AG08395 (cell line): ENCODE measurements at places on chromosomes 3 and 15.

- no peak for DNase-seq
Observed at GRCh38 chr15:42138411-42138810, 18.0 kb downstream of the PLA2G4F start.

- no peak for DNase-seq
Observed at GRCh38 chr3:109852283-109852682, 514.9 kb upstream of the DPPA4 start.

GRCh38 chr15:49826640-49827234 is 205.9 kb downstream of the DTWD1 start:
- no peak for DNase-seq

- DNase-seq = no peak
Observed at GRCh38 chr3:173976281-173976680, 578.7 kb downstream of the NLGN1 start.

- no peak for DNase-seq
Observed at GRCh38 chr15:76368122-76368621, 31.6 kb downstream of the ISL2 start.

DNA sequence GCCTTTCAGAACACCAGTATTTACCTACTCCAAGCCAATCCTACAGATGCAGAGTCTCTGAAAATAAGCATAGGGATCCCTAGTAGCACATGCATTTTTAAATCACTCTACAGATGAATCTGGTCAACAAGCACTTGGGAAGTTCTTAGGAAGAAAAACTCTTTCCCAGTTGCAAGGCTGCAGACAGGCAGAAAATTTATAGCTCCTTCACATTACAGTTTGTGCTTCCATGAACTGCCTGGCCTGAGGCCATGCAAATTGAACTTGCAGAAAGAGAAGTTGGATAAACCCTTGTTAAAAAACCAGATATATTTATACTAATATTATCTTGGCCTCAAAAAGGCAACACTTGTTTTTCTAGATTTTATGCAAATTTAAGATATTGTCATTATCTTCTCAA is 256.9 kb downstream of the EPHA3 start:
- no peak for DNase-seq

- DNase-seq = no peak
Observed at GRCh38 chr3:6282918-6283317, 578.0 kb upstream of the GRM7 start.

GRCh38 chr3:55687526-55687925 is 200.4 kb upstream of the WNT5A start:
- no peak for DNase-seq

- no peak for DNase-seq
Observed at GRCh38 chr15:95486224-95486623, 844.3 kb upstream of the NR2F2 start.

DNA sequence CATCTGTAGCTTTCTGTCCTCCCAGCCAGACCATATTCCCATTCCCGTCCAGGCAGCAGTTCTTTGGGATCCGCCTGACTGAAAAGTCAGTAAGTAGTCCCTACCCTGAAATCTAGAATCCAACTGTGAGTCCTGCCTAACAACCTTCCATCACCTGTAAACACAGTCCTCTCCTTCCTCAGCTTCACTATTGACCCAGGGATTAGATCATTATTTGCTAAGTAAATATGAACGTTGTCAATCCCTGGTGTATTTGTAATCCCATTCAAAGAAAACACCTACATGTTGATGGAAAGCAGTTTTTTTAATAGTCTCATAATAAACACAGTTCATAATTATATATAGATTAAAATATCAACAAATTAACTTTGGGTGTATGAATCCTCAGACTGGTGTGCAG is 732 bp downstream of the SAXO2 start:
- DNase-seq = no peak

- no peak for DNase-seq
Observed at GRCh38 chr3:70631716-70632307, 319.4 kb upstream of the MDFIC2 start.

GRCh38 chr3:142318331-142318730 is 92.9 kb upstream of the GK5 start:
- peak; percentile 5 for DNase-seq

GRCh38 chr3:129118745-129119144 is 2.9 kb downstream of the RAB43 start:
- DNase-seq = no peak

GRCh38 chr3:16513141-16514020 is at the start of gene RFTN1:
Gene RFTN1, minus strand, starts transcription at chr3:16513699. Its CDS starts 19,830 bp downstream, at chr3:16493869.
- DNase-seq = peak; percentile 75

GRCh38 chr3:110521019-110521418 is 550.6 kb upstream of the NECTIN3 start:
- DNase-seq = peak; percentile 56

DNA sequence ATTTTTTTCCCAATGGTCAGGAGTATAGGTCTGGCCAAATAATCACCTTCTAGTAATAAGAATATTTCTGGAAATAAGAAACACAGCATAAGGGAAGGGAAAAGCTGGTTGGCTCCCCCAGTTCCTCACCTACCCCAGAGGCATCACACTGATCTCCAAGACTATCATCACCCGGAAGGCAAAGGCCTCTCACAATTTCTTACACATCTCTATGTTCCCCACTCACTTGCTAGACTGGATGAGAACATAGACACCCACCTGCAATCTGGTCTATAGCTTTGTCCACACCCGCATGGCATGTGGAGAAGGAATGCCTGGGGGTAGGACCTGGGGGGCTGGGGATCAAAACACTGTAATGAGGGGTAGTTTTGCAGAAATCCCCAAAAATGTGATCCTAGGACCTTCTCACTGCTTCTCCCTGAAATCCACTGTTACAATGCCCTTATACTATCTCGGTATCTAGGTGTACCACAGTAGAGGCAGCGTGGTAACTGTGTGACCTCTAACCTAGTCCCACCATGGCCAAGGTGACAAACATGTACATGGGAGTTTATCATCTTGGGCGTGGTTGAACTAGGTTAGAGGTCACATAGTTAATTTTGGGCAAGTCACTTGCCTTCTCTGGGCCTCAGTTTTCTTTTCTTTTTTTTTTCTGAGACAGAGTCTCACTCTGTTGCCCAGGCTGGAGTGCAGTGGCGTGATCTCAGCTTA is 29.5 kb upstream of the NRROS start:
- DNase-seq = no peak

GRCh38 chr3:119534296-119534695 is 25.1 kb downstream of the CD80 start:
- DNase-seq = no peak

DNA sequence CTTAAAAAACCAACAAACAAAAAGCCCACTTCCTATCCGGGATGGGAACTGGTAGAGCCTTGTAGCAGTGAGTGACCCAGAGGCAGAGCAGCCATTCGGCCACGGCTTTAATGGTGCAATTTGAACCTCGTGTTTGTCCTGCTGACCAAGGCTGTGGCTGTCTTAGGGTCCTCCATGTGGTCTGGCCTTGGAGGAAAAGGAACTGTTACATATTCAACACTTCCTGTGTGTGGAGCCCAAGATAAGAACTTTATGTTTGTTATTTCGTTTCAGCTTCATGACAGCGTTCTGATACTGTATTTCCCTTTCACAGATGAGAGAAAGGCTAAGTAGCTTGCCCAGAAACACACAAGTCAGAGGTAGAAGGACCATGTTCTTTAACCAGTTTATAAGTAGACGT is 269.8 kb downstream of the SV2B start:
- no peak for DNase-seq

DNA sequence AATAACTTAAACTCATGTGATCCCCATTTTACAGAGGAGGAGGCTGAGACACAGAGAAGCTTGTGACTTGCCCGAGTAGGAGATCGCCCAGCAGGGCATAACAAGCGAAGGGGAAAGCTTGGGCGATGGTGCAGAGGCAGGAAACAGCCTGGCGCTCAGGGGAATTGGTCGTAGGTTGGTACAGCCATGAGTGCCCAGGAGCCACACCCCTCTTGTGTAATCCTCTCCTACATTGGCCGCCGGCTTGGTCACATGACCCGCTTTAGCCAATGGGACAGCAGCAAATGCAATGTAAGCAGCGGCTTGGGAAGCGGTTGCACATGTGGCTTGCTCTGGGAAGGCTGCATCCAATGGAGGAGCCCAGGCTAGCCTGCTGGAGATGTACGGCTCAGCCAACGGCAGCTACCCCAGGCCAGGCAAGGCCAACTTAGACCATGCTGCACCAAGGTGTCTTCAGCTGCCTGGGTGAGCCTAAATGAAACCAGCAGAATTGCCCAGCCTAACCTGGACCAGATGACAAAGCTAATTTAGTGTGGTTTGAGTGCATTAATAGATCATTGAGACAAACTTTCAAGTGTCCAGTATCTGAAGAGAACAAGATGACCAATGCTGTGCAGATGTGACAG is 50.3 kb upstream of the SLC6A6 start:
- DNase-seq = no peak

- no peak for DNase-seq
Observed at GRCh38 chr3:68866157-68866556, 66.2 kb downstream of the TAFA4 start.

GRCh38 chr3:81829937-81830336 is 68.5 kb upstream of the GBE1 start:
- peak; percentile 2 for DNase-seq

- DNase-seq = peak; percentile 61
Observed at GRCh38 chr3:18061737-18062656, 319.6 kb upstream of the TBC1D5 start.

GRCh38 chr3:20326541-20326940 is 140.5 kb upstream of the SGO1 start:
- no peak for DNase-seq

GRCh38 chr3:38690185-38690584 is 40.7 kb upstream of the SCN5A start:
- DNase-seq = no peak

GRCh38 chr3:55012091-55012490 is 84.2 kb upstream of the LRTM1 start:
- DNase-seq = no peak

DNA sequence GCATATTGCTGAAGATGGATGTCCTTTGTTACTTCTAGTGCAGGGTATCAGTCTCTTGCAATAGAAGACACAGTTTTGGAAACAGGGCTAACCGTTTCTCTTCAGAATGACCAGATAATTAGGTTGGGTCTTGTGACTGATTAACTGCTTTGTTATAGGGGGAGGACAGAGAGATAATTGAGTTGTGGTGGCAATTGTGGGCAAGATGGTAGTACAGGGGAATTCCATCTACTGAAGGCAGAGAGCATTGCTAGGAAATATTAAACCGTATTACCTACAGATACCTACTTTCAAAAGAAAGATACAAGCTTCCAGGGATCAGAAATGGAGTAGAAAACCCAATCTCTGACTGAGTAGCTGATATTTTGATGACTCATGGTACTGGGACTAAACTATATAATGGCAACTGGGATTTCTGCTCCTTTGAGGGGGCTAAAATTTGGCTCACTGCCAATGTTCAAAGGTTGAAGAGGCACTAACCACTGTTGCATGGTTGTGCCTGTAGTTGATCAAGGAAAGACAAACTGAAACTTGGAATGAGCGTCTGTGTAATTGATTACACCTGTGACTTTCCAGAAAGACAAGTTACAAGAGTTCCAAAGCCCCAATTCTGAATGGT is 4.2 kb downstream of the PRR23B start:
- DNase-seq = no peak

DNA sequence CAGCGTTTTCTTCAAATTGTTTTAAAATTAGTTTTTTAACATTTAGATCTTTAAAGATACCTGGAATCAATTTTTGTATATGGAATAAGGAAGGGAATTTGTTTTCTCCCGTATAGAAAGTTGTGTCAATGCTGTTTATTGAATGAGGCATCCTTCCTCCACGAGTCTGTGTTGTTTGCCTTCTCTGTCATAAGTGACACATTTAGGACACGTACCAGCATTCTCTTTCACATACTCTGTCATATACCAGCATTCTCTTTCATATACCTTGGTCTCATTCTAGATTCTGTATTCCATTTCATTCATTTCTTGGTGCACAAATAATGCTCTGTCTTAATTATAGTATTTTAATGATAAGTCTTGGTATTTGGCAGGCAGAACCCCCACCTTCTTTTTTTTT is 10.3 kb downstream of the ATP11B start:
- no peak for DNase-seq

DNA sequence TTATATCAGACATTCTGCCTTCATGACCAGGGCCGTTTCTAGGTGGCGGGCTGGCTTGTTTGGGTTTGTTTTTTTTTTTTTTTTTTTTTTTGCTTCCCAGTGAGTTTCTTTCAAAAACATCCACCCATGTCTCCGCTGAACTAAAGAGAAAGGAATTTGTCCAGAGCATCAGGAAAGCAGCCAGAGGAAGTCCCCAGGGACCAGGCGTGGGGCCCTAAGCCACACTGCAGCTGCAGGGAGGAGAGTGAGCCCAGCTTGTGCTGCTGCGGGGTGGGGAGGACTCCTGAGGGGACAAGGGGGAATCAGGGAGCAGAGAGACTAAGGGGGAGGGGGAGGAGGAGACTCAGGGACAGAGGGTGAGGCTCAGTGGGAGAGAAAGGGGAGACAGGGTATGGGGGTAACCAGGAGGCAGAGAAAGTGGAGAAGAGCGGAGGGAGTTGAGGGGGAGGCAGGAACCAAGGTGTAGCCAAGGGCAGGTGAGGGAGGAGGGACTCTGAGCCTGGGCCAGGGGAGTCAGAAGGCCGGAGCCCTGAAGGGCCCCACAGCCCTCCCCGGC is 49.5 kb downstream of the CYP11A1 start:
- peak; percentile 88 for DNase-seq

DNA sequence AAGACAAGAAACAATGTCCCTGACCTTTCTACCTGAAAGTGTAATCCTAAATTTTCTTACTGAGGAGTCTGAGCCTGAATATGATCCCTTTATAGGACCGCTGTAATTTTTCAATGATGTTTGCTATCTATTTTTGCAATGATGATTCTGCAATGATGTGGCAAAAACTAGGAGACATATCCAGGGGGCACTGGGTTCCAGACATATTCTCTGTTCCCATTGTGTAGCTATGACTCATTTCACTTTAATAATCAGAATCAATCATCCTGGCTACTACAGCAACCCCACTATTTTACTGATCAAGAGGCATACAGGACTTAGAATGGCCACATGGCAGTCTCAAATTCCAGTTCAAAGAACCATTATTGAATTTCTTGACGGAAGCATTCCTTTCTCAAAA is 85.9 kb downstream of the AQR start:
- no peak for DNase-seq

- no peak for DNase-seq
Observed at GRCh38 chr3:23489300-23490158, 286.4 kb downstream of the UBE2E2 start.

DNA sequence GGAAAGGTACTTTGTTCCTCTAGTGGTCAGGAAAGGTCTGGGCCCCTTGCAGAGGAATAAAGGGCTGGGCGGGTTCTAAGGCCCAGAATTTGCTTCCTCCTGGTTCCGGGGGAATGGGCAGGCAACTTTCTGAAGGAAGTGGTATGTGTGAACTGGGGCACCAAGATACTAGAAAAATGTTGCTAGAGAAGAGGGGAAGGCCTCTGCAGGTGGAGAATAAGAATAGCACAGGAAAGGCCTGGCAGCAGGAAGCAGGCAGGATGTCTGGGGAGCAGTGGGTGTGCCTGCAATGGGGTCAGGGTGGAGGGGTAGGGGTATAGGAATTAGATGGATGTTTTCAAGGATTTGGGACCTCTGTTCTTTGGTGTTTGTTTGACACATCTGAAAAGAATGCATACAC is 2.0 kb downstream of the SLC22A13 start:
- no peak for DNase-seq
